Progenitor cell of endocrine pancreas (in vitro differentiated cells): ENCODE measurements at places on chromosomes 7 and 10.

- DNase-seq: no peak
Observed at GRCh38 chr7:12957487-12957886, 270.1 kb downstream of the ARL4A start.

GRCh38 chr10:15169555-15170401 is 1.3 kb upstream of the NMT2 start:
- no peak for DNase-seq

GRCh38 chr10:37937864-37938263 is 38.6 kb downstream of the ZNF25 start:
- DNase-seq: no peak

- DNase-seq: no peak
Observed at GRCh38 chr7:92613214-92613613, 23.0 kb upstream of the FAM133B start.

DNA sequence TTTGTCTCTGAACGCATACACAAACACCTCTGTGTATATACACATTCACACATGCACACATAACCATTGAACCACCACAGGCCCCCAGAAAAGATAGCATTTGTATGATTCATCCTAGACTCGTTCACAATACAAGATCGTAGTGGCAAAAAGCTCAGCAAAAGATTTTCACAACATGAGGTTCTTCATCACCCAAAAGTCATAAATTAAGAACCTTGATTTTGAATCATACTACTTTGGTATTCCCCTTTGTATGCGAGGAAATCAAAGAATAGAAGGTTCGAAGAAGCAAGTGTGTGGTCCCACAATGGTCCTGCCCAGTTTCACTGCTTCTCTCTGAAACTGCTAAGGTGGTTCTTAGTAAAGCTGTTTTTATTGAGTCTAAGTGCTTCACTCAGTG is 200.7 kb downstream of the CELF2 start:
- no peak for DNase-seq

DNA sequence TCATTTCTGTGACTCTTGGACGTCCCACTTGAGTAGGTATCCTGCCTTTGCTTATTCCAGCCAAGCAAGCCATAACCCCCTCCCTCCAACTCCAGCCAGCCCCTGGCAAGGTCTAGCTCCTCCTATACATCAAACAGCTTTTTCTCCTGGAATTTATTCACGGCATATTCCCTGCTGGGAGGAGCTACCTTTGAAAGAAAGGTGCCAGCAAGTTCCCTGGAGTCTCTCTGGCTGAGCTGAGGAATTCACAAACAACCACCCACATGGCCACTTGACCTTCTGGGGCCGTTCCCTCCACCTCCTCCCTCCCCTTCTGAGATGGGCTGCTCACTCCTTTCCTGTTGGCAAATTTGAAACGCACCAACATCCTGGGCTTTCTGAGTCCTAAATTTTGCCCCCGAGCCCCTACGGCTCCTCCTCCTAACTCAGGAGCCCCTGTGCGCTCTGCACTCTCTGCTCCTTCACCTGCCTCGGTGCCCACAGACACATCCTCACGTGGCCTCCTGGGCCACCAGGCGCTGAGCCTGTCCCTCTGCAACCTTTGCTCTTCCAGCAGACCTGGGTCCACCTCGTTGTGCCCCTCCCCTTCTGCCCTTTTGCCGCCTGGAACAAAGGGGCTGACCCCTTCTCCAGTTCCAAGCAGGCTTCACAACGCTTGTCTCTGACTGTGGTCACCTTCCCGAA is 48.0 kb downstream of the HSPA12A start:
- no peak for DNase-seq

DNA sequence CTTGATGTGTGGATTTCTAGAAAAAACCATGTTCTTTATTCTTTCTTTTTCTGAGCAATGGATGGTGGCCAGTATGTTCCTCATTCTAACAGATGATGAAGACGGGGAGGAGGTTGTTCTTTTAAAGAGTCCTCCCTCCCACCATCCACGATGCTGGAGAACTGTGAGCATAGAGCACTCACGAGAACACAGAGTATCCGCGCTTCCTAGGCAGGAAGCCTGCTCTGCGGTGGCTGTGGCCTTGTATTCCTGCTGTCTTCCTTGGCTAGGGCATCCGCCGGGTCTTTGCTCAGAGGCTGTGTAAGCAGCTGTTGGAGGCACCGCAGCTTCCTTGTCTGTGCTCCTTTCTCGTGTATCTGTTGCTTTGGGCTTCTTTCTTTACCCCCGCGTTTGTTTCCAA is 214.2 kb downstream of the CCDC3 start:
- DNase-seq: no peak

- no peak for DNase-seq
Observed at GRCh38 chr7:132053871-132054270, 497.4 kb upstream of the PODXL start.

- no peak for DNase-seq
Observed at GRCh38 chr10:80437227-80437626, 16.9 kb upstream of the TSPAN14 start.

DNA sequence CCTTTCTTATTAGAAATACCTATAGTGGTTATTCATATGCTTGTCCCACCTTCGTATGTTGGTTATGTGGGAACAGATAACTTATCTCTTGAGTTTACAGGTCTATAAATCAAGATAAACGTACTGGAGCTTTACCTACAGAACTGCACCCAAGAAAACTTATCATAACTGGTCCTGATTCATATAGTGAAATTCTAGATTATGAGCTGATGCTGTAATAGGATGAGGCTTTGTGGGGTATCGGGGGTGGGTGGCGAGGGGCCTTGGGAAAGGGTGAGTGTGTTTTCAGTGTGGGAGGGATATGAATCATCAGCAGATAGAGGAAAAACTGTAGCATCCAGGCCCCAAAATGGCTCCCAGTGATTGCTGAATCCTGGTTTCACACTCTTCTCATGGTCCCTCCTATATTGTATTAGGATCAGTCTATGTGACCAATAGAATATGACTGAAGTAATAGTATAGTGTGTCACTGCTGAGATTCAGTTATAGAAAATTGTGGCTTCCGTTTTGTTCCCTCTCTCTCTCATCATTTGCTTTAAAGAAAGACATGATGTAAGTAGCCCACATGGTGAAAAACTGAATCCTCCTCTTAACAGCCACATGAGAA is 706.8 kb upstream of the LRRTM3 start:
- DNase-seq: no peak

- no peak for DNase-seq
Observed at GRCh38 chr10:113754125-113754524, 2.6 kb downstream of the PLEKHS1 start.

GRCh38 chr7:94333810-94334209 is 60.9 kb upstream of the COL1A2 start:
- DNase-seq: no peak

DNA sequence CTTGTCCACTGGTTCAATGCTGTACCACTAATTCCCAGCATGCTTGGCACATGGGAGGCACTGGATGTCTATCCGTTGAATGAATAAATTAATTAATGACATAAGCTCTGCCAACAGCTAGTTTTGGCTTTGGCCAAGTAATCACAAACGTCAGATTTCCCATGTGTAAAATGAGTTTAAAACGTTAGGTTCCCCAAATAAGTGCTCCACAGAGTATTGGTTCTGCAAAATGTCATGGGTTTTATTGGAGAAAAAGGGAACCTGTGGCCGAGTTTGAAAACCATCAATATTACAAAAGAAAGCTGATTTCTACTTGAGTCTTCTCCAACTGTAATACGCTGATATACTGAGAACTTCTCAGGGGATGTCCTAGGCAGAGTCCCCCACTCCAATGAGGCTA is 23.2 kb downstream of the ELMO1 start:
- no peak for DNase-seq

GRCh38 chr10:8454357-8454756 is 399.9 kb downstream of the GATA3 start:
- DNase-seq: no peak

- no peak for DNase-seq
Observed at GRCh38 chr10:59287587-59288255, 74.6 kb downstream of the FAM13C start.

DNA sequence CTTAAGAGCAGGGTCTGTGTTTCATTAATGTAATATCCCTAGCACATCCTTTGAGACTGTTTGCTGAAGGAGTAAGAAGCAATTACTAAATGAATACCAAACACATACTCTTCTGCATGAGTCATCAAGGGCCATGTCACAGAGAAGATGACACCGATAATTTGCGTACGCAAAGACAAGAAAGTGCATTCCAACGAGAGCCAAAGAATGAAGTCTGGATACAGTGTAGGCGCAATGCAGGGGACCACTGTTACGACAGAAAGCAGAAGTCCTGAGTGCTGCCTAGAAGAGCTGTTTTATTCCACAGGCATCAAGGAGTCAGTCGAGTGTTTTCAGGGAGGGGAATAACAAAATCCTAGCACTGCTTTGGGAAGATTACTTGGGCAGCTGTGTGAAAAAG is 62.7 kb downstream of the VPS41 start:
- no peak for DNase-seq

GRCh38 chr10:47165711-47166404 is 134.1 kb upstream of the GDF10 start:
- no peak for DNase-seq

GRCh38 chr7:82805527-82805960 is 357.1 kb downstream of the PCLO start:
- DNase-seq: no peak

DNA sequence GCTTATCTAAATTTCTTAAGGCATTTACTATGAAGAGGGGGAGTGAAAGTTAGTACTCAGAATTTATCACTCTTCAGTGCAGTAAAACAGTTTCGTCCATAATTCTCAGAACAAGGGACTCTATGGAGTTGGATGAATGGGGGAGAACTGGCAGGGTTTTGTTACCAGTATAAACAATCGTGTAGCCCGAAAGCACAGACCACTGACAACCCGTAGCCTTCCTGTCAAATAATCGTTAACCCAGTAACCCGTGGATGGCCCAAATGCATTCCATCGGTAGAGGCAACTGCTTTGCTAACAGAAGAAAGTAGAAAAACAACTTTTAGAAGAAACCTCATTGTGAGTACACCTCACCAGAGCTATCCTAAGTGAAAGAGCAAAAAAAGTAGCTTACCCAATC is 583.9 kb downstream of the NXPH1 start:
- no peak for DNase-seq

DNA sequence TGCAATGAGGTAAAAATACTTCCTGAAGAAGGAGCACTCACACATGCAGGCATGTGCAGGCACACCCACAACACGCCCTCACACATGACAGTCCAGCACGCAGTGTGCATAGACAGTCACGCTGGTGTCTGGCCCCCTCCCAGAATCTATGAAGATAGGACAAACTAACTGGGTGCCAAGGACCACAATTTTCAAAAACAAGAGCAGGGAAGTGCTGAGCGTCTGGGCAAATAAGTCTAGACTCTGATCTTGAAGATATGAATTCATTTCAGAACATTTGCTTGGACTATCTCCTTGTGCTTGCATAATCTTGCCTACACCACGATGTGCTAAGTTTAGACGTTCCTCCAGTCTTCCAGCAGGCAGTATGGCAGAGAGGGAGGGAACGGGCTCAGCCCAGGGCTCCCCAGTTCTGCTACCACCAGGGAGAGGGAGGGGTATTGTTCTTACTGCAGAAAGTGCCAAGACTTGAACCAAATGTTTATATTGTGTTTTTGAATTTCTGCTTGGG is 276.5 kb upstream of the KLF6 start:
- no peak for DNase-seq

- no peak for DNase-seq
Observed at GRCh38 chr10:70930263-70931000, 42.1 kb upstream of the PCBD1 start.

- DNase-seq: no peak
Observed at GRCh38 chr10:32413513-32413912, 32.4 kb upstream of the CCDC7 start.

GRCh38 chr10:113557424-113557862 is 4.6 kb downstream of the HABP2 start:
- no peak for DNase-seq

DNA sequence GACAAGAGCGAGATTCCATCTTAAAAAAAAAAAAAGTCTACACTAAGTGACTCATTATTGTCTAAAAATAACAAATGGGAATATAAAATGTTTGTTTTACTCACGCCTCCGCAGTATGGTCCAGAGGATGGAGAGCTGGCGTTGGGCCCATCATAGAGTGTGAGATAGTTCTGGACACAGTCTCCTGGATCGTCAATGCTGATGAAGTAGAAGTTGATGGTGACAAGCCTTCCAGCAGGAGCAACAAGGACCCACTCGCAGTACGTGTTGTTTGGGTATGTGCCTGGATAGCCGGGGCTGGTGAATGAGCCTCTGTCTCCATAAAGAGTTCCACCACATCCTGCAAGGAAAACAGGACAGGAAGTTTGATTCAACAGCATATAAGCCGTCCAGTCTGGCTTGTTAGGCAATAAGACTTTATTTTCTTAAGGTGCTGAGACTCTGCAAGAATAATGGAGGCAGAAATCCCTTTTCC is 11.5 kb upstream of the RSU1 start:
- no peak for DNase-seq
